Posterior cingulate gyrus (tissue), 11 donors: ENCODE measurements at places on chromosomes 16 and 17.

DNA sequence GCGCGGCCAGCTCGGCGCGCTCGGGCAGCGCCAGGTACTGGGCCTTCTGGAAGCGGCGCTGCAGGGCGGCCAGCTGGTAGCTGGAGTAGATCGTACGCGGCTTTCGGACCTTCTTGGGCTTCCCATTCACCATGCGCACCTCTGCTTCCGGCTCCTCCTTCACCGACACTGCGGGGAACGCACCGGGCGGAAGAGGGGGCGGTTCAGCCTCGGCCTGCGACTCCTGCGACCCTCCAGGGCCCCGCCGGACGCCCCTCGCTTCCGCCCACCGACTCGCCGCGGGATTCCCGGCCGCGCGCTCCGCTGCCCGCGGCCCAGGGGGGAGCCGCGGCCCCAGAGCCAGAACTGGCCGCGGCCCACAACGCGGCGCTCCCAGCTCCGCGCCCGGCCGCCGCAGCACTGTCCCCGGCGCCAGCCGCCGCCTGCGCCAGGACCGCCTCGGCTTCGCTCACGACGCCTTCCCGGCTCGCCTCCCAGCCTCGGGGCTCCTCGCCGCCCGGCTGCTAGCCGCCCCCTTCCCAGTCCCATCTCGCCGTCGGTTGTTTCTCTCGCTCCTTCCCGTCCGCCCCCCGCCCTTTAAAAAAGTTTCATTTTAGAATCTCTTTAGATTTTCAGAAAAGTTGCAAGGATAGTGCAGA, 1.5 kb downstream of the DLX3 start:
- DNase-seq: no peak

DNA sequence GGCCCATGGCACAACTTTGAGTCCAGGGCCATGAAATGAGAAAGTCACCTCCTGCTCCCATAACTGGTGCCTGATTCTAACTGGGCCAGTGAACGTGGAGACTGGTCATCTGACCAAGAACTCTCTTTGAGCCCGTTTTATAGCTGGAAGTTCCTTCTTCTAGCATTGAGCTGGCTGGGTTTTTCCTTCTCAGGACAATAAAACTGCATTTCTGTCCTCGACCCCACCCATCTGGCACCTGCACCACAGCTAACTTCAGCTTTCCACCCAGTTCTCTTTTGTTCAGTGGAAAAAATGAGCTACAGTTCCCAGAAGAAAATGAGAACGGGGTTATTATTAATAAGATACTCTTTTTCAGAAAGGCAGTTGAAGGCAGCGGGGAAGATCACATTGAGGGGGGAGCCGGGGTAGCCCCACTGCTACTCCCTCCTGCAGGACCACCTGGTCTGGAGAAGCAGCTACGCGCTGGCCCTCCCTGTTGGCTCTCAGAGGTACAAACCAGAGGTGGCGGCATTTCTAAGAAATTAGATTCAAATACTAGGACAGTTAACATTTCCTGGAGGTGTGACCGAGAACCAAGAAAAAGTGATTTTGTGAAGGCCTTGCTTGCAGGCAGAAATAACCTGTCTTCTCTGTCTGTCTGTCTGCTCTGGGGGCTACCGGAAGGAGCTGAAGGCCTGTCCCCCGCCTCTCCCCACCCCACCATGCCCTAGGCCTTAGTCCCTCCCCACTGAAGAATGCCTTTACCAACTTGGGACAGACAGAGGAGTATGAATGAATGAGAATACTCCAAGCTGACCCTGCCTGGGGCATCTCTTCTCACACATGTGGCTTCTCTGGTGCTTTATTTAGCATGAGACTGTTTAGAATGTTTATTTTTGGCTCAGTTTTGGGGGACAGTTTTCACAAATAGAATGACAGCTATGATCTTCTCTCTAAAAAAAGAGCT, 123.9 kb downstream of the XYLT1 start:
- DNase-seq: no peak

- no peak for DNase-seq
These were observed 109.1 kb downstream of the MSI2 start for GRCh38 chr17:57365420-57365819.

DNA sequence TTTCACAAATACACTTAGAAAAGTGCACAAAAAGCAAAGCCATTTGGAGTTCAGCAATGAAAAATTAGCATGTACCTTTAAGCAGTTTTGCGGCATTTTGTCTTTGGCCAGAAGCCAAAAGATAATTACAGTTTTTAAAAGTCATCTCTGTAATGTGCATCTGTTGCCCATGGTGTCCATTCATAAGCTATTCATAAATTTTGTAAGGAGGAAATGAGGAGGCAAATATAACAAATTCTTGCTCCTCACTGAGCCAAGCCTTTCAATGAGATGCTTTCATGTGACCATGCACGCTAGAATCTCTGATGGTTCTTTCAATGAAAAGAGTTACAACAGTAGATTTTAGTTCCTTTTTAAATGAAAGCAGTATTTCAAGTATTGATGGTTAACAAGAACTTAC, 247.1 kb upstream of the MON1B start:
- DNase-seq: no peak

- peak; percentile 15 for DNase-seq
These were observed 1.3 kb upstream of the TNS4 start for GRCh38 chr17:40502716-40503115.

DNA sequence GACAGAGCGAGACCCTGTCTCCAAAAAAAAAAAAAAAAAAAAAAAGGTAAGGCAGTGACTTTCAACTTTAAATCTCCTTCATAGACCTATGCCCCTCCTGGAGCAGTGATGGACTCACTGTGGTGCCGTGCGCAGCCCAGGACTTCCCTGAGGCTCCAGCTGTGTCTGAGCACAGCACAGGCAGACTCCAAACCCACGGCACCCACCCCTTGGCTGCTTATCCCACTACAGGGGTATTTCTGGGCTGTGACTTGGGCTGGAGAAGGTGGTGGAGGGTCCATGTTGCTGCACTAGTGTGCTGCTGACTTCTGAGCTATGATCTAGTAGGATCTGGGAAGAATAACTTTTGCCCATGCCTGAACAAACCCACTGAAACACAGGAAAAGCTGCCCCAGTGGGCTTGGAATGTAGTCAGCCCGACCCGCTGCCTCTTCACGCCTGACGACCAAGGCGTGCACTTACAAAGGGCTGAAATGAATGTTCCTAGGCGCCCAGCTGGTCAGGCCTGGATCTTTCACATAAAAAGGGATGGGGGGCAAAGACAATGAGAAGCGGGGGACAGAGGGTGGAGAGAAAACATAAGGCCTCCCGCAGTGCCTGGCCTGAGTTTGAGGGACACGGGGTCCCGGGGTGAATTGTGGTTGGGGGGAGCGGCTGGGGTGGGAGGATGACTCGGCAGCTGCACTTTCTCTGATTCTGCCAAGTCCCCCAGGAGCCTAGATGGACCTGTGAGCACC, 83.0 kb downstream of the IRF8 start:
- DNase-seq: peak; percentile 68

- DNase-seq: no peak
These were observed 444.1 kb upstream of the RBFOX1 start for GRCh38 chr16:6888531-6888930.
